ENCODE measurements at places on chromosomes 12 and 14. TPM values are rescaled to one million over a fixed set of nuclear protein-coding genes. Genes with fewer than 3 reads are reported as not detected.
A peak's percentile ranks its signal among the peaks of the same experiment; 100 is the strongest.

DNA sequence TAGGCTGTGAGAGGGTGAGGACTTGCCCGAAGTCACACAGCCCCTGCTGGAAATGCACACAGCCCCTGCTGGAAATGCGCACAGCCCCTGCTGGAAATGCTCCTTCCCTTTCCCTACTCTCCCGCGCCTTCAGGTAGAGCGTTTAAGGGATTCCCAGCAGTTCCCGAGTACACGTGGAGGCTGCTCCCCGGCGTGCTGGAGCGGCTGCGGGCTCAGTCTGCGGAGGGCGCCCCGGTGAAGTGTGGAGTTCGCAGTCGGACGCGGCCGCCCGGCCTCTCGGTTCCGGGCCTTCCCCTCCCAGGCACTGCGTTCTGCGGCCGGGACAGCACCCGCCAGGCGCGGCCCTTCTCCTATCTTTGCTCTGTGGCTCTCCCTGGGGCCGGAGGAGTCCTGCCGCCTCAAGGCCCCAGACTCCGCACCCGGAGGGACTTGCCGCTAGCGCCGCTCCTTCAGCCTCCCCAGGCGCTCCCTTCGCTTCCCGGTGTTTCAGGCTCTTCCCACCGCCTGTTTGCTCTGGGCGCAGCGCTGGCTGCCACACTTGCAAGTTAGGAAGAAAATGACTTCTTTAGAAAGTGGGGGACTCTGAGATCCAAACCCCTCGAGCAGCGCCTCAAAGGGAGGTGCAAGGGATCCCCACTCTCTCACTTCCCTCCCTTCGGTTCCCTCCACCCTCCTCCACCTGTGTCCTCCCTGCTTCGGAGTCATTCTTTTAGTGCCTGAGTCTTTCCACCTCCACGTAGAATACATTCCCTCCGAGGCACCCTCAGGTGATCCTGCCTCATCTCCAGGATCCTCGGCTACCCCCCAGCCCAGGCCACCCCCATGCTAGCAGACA is 8.3 kb upstream of the TBX5 start:
- no peaks in the 10 kb centered on the region for H3K4me1 ChIP-seq
- H3K27me3 ChIP-seq: peaks cover 26% of the 10 kb centered on the region
- H3K27ac ChIP-seq: no peak overlapping the region
- no peak overlapping the region for H3K4me3 ChIP-seq

- no peak overlapping the region for H3K4me3 ChIP-seq
- H3K27ac ChIP-seq: no peak overlapping the region
- no peaks in the 10 kb centered on the region for H3K27me3 ChIP-seq
- no peaks in the 10 kb centered on the region for H3K36me3 ChIP-seq
- no peaks in the 10 kb centered on the region for H3K4me1 ChIP-seq
These were observed 293.9 kb downstream of the RAD51B start for GRCh38 chr14:68113343-68113930.

GRCh38 chr12:76244300-76244699 is 103.9 kb downstream of the BBS10 start:
- no peak overlapping the region for H3K4me3 ChIP-seq
- H3K27ac ChIP-seq: no peak overlapping the region
- DNase-seq: no peak
- H3K27me3 ChIP-seq: no peaks in the 10 kb centered on the region
- no peaks in the 10 kb centered on the region for H3K4me1 ChIP-seq

GRCh38 chr12:95083938-95084337 is 10.5 kb upstream of the NR2C1 start:
- no peak overlapping the region for H3K4me3 ChIP-seq
- H3K27ac ChIP-seq: peak overlapping the region; percentile 15

GRCh38 chr14:96072076-96072475 is 32.9 kb downstream of the C14orf132 start:
- no peaks in the 10 kb centered on the region for H3K36me3 ChIP-seq
- DNase-seq: peak; percentile 24
- H3K27me3 ChIP-seq: no peaks in the 10 kb centered on the region
- H3K4me3 ChIP-seq: no peak overlapping the region
- no peak overlapping the region for H3K27ac ChIP-seq
- H3K4me1 ChIP-seq: no peaks in the 10 kb centered on the region

DNA sequence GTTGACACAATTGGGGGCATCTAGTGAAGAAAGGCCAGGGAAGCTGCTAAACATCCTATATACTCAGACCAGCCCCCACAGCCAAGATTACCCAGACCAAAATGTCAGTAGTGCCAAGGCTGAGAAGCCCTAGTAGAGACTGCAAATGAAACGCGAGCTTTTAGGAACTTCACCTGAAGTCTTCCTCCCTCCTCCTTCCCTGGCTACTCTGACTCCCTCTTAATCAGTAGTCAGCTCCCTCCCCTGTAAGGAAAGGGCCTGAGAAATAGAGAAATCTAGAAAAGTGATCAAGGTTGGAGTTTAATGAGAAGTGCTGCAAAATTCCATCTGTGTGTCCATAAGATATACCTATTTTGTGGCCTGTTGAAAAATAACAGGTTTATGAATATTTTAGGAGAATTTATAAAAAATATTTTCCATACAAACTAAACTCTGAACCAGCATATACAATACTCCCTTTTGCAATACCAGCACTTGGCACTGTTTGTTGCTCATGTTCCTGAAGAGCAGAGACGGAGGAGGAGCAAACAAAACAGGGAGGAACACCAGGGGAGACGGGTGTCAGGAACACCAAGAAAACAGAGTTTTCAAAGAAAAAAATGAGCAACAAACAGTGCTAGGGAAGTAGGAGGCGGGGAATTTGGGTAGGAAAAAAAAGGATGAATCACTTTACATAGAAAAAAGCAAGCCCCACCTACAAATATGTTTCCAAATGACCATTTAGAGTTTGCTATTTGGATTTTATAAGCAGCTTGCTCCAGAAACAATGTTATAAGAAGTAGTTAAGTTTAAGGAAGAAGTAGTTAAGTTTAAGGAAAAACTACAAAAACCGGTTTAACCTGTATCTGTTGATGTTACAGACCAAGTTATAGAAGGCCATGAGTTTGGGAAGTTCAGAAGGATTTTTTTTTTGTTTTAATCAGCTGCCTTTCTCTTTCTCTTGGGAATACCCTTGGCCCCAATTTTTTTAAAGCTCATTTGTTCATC is 282.1 kb upstream of the GRIP1 start:
- H3K27me3 ChIP-seq: no peaks in the 10 kb centered on the region
- no peaks in the 10 kb centered on the region for H3K36me3 ChIP-seq
- no peaks in the 10 kb centered on the region for H3K4me1 ChIP-seq
- H3K27ac ChIP-seq: no peak overlapping the region
- H3K4me3 ChIP-seq: no peak overlapping the region
- no peak for DNase-seq

NDRG2 gene
- 45.9 TPM for total RNA-seq

DNA sequence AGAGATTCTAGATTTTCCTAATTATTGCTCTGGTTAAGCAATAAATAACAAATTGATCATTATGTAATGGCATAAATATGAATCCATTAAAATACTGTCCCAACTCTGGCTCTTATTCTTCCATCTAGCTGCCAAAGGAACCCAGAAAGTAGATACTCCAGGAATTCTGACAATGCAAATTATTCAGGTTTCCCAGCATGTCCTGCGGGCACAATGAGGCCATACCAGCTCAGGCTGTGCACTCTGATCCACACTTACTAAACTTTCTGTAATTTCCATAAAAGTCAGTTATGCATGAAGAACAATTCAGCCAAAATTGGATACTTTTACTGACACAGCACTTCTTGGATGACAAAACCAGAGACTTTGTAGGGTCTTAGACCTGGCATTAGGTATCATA is 576.3 kb downstream of the KCNH5 start:
- H3K4me3 ChIP-seq: no peak overlapping the region
- no peaks in the 10 kb centered on the region for H3K4me1 ChIP-seq
- H3K36me3 ChIP-seq: no peaks in the 10 kb centered on the region
- DNase-seq: no peak

DNA sequence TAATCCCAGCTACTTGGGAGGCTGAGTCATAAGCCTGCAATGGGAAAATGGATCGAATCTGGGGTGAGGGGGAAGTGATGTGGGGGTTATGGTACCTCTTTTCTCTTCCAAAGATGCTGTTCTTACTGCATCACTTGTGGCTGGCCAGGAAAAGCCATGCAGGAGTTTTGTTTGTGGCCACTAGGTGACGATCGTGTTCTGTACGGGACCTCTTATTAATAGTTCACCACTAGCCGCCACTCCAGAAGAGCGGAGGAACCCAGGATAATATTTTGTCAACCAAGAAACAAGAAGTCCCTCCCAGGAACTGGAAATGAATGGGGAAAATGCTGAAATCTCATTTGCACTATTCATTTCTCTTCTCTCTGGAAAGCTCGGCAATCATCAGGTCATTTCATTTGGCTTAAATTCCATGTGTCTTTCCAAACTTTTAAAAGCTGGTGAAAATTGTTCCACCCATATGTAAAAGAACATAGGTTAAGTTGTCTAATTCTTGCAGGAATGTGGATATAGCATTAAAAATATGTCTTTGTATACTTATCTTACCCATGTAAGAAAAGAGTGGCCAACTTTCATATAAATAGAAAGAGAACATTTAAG is 8.9 kb downstream of the GPR65 start:
- no peak overlapping the region for H3K27ac ChIP-seq
- H3K27me3 ChIP-seq: no peaks in the 10 kb centered on the region
- no peaks in the 10 kb centered on the region for H3K4me1 ChIP-seq
- peak; percentile 79 for DNase-seq
- no peaks in the 10 kb centered on the region for H3K36me3 ChIP-seq
- no peak overlapping the region for H3K4me3 ChIP-seq

DNA sequence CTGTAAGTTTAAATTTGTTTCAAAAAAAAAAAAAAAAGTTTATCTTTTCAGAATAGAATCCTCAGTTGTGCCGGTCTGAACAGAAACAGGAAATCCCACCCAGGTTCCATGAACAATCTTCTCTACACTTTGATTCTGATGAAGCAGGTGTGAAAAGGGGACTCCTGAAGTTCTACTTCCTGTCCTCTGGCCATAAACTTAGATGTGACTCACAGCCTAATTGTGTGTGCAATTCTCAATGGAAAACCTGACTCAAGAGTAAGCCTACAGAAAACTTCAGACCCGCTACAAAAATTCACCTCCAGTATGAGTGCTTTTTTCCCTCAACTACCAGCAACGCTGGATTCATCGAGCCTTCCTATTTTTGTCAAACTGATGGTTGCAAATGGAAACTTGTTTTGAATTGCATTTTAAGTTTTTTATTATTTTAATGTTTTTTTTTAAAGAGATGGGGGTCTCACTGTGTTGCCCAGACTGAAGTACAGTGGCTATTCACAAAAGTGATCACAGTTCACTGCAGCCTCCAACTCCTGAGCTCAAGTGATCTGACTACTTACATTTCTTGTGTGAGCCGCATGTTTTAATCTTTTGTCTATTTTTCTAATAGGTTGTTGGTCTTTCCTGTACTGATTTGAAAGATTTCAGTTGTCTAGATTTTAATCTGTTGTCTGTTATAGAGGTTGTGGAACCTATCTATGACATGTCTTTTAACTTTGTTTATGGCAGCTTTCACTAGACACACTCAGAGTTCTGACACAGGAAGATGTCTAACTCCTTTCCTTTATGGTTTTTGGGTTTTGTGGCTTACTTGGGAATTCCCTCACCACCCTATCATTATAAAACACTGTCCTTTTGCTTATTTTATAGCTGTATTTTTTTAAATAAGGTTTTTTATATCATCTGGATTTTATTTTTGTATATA is 37.6 kb downstream of the ATG14 start:
- no peak overlapping the region for H3K27ac ChIP-seq
- H3K4me3 ChIP-seq: no peak overlapping the region
- peaks cover 23% of the 10 kb centered on the region for H3K36me3 ChIP-seq
- H3K4me1 ChIP-seq: no peaks in the 10 kb centered on the region
- H3K27me3 ChIP-seq: no peaks in the 10 kb centered on the region

DNA sequence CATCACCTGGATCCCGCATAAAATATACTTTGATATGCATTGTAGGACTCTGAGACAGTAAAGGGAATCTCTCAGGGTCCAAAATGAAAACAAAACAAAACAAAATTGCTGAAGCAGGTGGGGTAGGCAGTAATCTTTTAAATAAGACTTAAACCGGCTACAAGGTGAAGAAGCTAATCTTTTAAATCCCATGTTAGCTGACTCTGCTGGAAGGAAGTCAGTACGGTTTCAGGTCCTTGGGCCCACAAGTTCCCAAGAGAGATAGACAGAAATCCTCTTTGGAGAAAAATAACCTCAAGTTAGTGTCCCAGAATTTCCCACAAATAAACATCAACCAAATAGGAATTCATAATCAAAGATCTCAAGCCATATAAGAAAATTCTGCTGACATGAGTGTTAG is 5.0 kb upstream of the EPS8 start:
- no peaks in the 10 kb centered on the region for H3K4me1 ChIP-seq
- H3K4me3 ChIP-seq: no peak overlapping the region
- DNase-seq: no peak
- H3K36me3 ChIP-seq: no peaks in the 10 kb centered on the region

DNA sequence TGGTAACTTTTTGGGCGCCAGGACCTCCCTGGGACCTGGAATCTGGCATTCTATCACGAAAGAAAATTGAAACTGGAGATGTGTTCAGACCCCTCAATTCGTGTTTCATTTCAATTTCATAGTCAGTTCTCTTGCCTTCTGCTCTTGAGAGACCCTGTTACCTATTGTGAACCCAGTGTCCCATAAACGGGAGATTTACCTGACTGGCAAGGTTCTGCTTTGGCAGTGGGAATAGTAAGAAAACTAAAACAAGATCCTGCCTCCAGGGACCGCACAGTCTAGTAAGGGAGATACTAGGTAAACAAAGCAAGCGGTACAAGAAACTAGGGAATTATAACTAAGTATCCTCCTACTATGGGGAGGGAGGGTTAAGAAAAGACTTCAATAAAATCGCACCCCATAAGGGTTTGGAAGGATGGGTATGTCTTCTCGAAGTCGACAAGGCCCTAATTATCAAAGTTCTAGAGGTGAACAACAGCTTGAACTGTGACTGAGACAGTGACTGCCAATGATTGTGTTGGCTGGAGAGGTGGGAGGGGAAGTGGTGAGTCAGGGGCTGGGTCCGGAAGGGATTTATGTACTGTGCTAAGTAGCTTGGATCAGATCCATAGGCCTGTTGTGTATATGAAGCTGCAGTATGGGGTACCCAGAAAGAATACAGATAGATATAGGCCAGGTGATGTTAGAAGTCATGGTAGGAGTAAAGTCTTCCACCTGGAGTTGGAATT is 754 bp downstream of the ACSS3 start:
- no peaks in the 10 kb centered on the region for H3K4me1 ChIP-seq
- peak overlapping the region; percentile 53 for H3K4me3 ChIP-seq
- DNase-seq: no peak
- no peaks in the 10 kb centered on the region for H3K27me3 ChIP-seq
- H3K27ac ChIP-seq: peak overlapping the region; percentile 48

Measured in pancreas (tissue), 10 donors.